ENCODE measurements at places on chromosomes 4 and X.

DNA sequence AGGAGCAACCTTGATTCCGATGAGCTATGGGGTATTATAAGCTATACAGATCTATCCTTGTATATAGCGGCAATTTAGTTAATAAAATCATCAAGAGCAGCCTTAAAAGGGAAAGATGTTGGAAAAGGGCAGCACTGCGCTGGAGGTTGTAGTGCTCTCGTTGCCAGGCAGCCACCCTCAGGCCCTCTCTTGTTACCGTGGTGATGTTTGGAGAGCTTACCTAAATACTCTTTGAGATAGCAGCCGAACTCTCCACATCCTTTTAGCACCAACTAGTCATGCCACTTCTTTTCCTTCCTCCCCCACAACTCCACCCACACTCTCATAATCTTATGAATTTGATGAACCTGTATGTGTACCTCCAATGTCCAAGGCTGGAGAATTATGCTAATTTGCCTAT lies 3.8 kb upstream of the RADX start:
- no peaks in the 10 kb centered on the region for H3K27me3 ChIP-seq
- H3K27ac ChIP-seq: no peak overlapping the region
- H3K36me3 ChIP-seq: no peaks in the 10 kb centered on the region
- no peak for DNase-seq

DNA sequence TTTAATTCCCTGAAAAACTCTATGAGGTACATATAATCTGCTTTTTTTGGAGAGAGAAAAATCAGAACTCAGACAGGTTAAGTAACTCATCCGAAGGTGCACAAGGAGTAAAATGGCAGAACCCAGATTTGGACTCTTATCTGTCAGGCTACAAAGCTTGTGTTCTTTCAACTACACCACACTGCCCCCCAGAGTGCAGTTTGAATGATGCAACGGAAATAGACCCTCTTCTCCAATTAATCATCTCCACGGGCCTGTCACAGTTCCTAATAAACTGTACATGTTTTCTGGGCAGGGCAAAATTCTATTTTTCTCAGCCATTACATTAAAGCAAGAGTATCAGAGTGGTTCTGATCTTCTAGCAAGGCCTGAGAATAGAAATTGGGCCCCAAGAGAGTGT lies 35.3 kb upstream of the DCX start:
- no peaks in the 10 kb centered on the region for H3K36me3 ChIP-seq
- H3K4me1 ChIP-seq: no peaks in the 10 kb centered on the region
- no peak overlapping the region for H3K4me3 ChIP-seq
- no peaks in the 10 kb centered on the region for H3K27me3 ChIP-seq

GRCh38 chrX:19569121-19569805 lies 54.0 kb upstream of the MAP3K15 start:
- no peaks in the 10 kb centered on the region for H3K4me1 ChIP-seq
- no peak for DNase-seq
- no peaks in the 10 kb centered on the region for H3K36me3 ChIP-seq
- H3K27ac ChIP-seq: no peak overlapping the region

GRCh38 chrX:71177327-71177726 lies 32.7 kb downstream of the NLGN3 start:
- no peaks in the 10 kb centered on the region for H3K27me3 ChIP-seq
- H3K27ac ChIP-seq: no peak overlapping the region
- H3K36me3 ChIP-seq: no peaks in the 10 kb centered on the region

DNA sequence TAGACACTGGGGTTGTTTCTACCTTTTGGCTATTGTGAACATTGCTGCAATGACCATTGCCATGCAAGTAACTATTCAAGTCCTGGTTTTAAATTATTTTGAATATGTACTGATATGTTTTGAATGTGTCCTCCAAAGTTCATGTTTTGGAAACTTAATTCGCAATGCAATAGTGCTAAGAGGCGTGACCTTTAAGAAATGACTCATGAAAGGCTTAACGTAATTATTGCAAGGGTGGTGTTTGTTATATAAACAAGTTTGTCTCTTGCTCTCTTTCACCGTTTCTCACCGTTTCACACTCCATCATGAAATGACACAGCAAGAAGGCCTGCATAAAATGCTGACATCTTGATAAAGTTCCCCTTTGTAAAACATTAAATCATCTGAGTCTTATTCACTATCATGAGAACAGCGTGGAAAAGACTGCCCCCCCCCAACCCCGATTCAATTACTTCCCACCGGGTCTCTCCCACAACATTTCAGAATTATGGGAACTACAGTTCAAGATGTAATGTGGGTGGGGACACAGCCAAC lies 506.9 kb upstream of the FAM47C start:
- H3K27ac ChIP-seq: no peak overlapping the region
- no peak for DNase-seq
- no peaks in the 10 kb centered on the region for H3K27me3 ChIP-seq
- no peaks in the 10 kb centered on the region for H3K4me1 ChIP-seq
